Astrocyte (in vitro differentiated cells and primary cell): ENCODE measurements at places on chromosomes 6 and 20.
A peak's percentile ranks its signal among the peaks of the same experiment; 100 is the strongest.

- DNase-seq: no peak
These were observed 50.3 kb downstream of the NPEPL1 start for GRCh38 chr20:58742668-58743566.

GRCh38 chr6:123956492-123957139 is 153.0 kb downstream of the NKAIN2 start:
- DNase-seq: no peak

- DNase-seq: no peak
These were observed 319.7 kb upstream of the MAN1A1 start for GRCh38 chr6:119669221-119669620.

GRCh38 chr6:28235912-28236452 is 10.9 kb downstream of the ZSCAN9 start:
- no peak for DNase-seq

DNA sequence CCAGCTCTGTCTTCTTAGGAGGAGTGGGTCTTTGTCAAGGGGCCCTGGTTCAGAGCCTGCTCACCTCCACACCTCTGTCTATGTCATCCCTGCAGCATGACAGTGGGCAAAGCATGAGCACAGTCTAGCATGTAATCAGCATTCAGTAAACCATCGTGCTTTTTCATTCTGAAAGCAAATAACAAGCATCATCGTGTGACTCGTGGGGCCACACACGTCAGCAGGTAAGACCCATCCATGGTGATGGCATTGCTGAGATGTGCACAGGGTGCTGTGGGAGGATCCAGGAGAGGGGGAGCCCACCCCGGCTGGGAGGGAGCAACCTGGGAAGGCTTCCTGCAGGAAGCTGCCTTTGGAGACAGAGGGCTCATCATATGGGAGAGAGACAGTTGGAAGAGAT is 106.7 kb downstream of the TMEM242 start:
- no peak for DNase-seq

DNA sequence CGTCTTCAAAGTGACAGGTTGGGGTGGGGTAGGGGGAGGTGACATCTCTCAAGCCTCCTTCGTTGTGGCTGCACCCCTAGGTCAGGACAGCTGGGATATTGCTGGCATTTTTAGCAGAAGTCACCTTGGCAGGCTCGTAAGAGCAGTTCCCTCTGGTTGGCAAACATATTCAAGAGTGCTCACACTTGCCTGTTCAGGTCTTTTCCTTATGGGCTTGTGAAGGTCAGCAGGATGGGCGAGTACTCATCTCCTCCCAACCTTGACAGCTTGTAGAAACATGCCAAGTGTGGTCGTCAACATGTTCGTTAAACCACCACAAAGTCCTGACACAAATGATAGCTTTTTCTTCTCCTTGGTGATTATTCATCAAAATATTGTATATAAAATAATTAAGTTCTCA is 113.6 kb downstream of the HDGFL1 start:
- DNase-seq: no peak

DNA sequence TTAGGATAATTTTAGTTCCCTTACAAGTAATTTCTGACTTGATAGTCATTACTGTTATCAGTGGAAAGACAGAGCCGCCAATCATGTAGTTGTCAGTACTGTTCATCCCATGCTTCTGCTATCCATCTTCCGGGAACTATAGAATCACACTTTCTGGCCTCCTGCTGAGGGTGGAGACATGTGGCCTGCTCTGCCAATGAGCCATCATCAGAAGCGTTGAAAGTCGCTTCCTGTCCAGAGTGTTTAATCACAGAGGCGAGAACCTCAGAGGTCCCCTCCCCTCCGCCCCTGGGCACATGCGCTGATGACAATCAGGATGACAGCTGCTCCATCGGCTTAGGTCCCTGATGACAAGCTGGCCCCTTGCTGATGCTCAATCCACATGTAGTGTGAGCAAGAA is 3.0 kb downstream of the DDO start:
- DNase-seq: no peak

- DNase-seq: no peak
These were observed 7.1 kb downstream of the CALHM6 start for GRCh38 chr6:116468293-116468692.

DNA sequence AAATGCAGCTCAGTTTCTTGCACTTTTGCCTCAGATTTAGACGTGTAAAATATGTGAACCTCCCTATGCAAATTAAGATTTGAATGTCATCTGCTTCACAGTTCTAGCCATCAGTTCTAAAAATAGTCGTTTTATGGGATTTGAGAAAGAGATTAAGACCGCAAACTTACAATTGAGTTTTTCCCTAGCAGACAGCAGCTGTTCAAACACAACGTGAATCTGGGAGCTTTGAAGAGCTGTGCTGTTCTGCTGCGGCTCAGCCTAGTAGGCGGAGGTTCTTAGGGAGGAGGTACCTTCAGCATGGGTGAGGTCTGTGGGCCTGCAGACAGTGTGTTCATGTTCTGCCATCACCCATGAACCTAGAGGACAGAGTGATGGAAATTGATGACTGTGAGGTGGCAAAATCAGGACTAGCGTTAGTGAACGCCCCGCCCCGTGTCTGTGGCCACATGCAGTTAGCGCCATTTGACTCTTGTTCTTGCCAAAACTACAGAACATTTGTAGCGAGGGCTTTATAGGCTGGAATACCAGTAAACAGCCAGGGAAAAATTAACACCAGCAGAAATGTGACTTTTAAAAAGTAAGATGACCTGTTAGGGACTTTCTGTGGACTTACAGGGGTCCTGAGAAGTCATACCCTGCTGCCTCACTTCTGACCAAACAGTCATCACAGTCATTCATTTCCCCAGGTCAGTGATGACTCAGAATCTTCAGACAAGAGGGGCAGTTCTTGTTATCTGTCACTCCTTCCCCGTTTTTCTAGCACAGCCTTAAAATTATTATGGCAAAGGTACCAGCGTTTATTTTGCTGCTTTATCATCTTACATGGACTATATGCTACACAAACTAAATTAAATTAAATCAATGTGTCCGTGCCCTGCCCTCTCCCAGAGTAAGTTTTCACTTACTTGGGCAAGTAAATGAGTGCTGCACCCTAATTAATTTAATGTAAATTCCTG is 84.3 kb upstream of the TMEM181 start:
- peak; percentile 74 for DNase-seq

GRCh38 chr6:11353921-11354389 is 121.5 kb upstream of the NEDD9 start:
- peak; percentile 83 for DNase-seq

GRCh38 chr20:19212469-19212815 is at the start of gene SLC24A3:
Gene SLC24A3, plus strand, starts transcription at chr20:19212642.
- DNase-seq: no peak
